Glomerular endothelial cell (primary cell): ENCODE measurements at places on chromosomes 7 and 10. TPM values are rescaled to one million over a fixed set of nuclear protein-coding genes. Genes with fewer than 3 reads are reported as not detected.

UNCX gene
- total RNA-seq = not detected in 2 replicates

- no peak for DNase-seq
These were observed 42.9 kb downstream of the CCDC186 start for GRCh38 chr10:114131094-114131493.

GRCh38 chr7:129298268-129298893 is 73.6 kb downstream of the AHCYL2 start:
- DNase-seq = peak; percentile 16

GRCh38 chr7:104127204-104127603 is 80.6 kb downstream of the ORC5 start:
- no peak for DNase-seq
